Umbilical cord (tissue), 2 donors: ENCODE measurements at places on chromosomes 3 and 15. TPM values are rescaled to one million over a fixed set of nuclear protein-coding genes. Genes with fewer than 3 reads are reported as not detected.

DNA sequence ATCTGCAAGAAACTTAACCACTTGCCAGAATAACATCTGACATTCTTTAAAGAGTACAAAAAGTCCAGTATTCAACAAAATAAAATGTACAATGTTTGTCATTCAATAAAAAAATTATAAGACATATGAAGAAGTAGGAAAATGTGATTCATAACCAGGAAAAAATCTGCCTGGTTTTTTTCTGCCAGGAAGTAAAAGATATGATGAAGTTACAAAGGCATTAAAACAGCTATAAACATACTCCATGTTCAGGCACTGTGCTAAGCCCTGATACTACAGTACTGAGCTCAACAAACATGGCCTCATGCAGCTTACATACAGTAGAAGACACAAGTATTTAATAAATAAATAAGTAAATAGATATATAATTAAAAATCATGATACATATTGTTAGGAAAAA is 178.4 kb upstream of the STT3B start:
- DNase-seq: no peak

DNA sequence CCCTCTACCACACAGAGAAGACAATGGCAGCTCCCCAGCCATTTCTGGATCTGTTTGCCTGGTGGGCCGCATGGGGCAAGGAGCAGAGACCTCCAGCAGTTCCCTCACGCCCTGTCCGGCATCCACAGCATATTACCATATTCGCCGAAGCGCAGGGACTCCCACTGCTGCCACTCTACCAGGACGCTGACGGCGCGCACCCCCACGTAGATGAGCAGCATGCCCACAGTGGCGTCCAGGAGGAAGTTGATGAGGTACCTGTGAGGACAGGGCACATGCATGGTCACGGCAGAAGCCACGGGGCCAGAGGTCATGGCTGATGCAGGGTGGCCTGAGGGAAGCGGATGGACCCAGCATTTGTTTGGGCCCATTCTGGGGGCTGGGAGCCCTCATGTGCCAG is 14.8 kb upstream of the MUSTN1 start:
- no peak for DNase-seq

- no peak for DNase-seq
Measured at GRCh38 chr15:40310001-40310959, 2.5 kb upstream of the PLCB2 start.

GRCh38 chr15:99305761-99306505 is 54.7 kb downstream of the LRRC28 start:
- peak; percentile 74 for DNase-seq

- no peak for DNase-seq
Measured at GRCh38 chr15:48176957-48177356, 1.1 kb downstream of the MYEF2 start.

CGNL1 gene
- total RNA-seq: 22.4 TPM

RHOV gene
- 3.6 TPM for total RNA-seq

HTR3E gene
- 0.72 TPM for total RNA-seq
